Right ventricle myocardium superior (tissue), 1 donor: ENCODE measurements at places on chromosomes 6 and 20.

- no peak for DNase-seq
These were observed 13.7 kb upstream of the HINT3 start for GRCh38 chr6:125942672-125943527.

GRCh38 chr6:158474961-158475343 lies 84.9 kb upstream of the TMEM181 start:
- DNase-seq: no peak

DNA sequence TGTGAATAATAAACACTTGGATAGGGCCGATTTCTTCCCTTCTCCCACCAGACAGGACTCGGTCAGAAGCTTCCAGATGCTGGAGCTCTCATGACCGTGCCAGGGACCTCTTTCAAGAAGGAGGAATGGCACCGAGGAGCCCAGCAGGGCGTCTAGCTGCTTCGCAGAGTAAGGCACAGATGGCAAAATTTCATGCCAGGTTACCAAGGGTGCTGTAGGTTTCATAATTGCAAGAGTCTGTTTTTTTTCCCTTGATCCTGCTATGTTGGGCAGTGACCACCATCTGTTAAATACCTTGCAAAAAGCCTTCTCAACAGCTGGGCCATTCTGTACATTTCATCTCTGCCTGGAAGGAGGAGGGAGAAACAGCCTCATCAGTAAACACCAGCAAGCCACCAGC lies 111.8 kb downstream of the EDN3 start:
- no peak for DNase-seq

- no peak for DNase-seq
These were observed 4.5 kb upstream of the VSTM2L start for GRCh38 chr20:37898233-37899104.

- DNase-seq: no peak
These were observed 7.1 kb upstream of the COL20A1 start for GRCh38 chr20:63285636-63286615.

DNA sequence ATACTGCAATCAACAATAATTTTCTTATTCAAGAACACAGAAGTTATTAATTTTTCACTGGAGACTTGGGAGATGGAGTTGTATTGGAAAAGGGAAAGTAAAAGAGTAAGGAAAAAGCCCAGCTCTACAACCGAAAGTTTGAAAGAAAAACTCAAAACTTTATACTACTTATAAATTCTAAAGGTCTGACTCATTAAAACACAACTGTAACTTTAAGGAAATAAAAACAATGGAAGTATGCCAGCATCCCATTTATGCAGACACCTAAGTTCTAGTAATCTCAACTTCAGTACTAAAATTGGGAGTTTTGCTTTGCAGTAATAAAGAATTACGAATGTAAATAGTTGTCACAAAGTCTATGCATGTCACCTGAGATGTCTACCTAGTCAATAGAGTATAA lies 80.6 kb downstream of the IRAK1BP1 start:
- no peak for DNase-seq

- DNase-seq: no peak
These were observed 3.0 kb downstream of the ZC2HC1B start for GRCh38 chr6:143867236-143867635.

- DNase-seq: no peak
These were observed 243.8 kb downstream of the PLCB1 start for GRCh38 chr20:8375898-8376297.
